CD4-positive, alpha-beta T cell (primary cell): ENCODE measurements at places on chromosomes 7 and 10.
A peak's percentile ranks its signal among the peaks of the same experiment; 100 is the strongest.

DNA sequence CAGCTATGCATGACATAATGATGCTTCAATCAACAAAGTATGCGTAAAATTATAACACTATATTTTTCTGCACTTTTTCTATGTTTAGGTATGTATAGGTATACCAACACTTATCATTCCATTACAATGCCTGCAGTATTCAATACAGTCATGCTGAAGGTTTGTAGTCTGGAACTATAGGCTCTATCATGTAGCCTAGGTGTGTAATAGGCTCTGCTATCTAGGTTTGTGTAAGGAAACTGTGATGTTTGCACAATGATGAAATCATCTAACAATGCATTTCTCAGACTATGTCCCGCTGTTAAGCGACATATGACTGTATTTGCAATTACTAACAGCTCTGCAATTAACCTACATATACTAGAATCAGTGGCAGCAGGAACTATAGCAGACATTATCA lies 1447.5 kb downstream of the GATA3 start:
- H3K27me3 ChIP-seq = peaks cover 3% of the 10 kb centered on the region
- no peak for DNase-seq
- no peak overlapping the region for H3K27ac ChIP-seq
- H3K4me1 ChIP-seq = no peaks in the 10 kb centered on the region

- peak overlapping the region; percentile 33 for H3K4me3 ChIP-seq
- DNase-seq = no peak
- H3K27ac ChIP-seq = no peak overlapping the region
- H3K4me1 ChIP-seq = peaks cover 20% of the 10 kb centered on the region
- no peaks in the 10 kb centered on the region for H3K36me3 ChIP-seq
Observed at GRCh38 chr7:140640060-140640637, 464 bp downstream of the DENND2A start.

- no peak overlapping the region for H3K27ac ChIP-seq
- no peaks in the 10 kb centered on the region for H3K36me3 ChIP-seq
- DNase-seq = no peak
- no peak overlapping the region for H3K4me3 ChIP-seq
- H3K27me3 ChIP-seq = no peaks in the 10 kb centered on the region
- no peaks in the 10 kb centered on the region for H3K4me1 ChIP-seq
Observed at GRCh38 chr7:103888603-103889153, 100.8 kb downstream of the RELN start.

DNA sequence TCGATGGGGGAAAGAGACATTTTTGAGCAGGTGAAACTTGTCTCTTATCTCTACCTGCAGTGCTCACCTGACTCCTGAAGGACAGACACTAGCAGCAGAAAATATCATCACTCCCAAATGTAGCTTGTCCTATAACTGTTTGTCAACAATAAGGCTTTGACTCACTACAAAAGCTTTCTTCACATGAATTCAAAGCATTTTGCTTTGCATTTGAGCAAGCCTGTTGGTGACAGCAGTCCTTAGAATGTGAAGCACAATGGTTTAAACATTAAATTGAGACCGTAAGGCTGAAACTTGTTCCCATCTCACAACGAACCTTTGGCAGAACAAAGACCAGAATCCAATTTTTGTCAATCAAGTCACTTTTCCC lies 30.6 kb upstream of the ZNRF2 start:
- H3K27me3 ChIP-seq = no peaks in the 10 kb centered on the region
- H3K4me1 ChIP-seq = peaks cover 12% of the 10 kb centered on the region
- no peak for DNase-seq
- no peaks in the 10 kb centered on the region for H3K36me3 ChIP-seq

DNA sequence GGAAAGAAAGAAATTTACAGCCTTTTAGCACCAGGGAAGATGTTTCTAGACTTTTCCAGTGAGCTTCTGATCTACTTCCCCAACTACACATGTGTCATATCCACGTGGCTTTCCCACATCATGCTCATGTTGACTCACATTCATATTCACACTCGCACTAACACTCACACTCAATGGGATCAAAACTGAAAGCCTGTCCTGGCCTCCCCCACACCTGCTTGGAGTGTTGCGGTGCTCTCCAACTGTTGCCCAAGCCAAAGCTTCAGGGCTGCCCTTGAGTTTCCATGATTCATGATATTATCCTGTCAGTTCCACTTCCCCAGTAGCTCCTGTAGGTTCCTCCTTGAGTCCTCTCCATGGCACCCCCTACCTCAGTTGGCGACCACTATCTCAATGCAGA lies 444.4 kb downstream of the GATA3 start:
- H3K4me1 ChIP-seq = no peaks in the 10 kb centered on the region
- H3K27ac ChIP-seq = no peak overlapping the region
- H3K36me3 ChIP-seq = no peaks in the 10 kb centered on the region
- no peak overlapping the region for H3K4me3 ChIP-seq
- peaks cover 3% of the 10 kb centered on the region for H3K27me3 ChIP-seq

DNA sequence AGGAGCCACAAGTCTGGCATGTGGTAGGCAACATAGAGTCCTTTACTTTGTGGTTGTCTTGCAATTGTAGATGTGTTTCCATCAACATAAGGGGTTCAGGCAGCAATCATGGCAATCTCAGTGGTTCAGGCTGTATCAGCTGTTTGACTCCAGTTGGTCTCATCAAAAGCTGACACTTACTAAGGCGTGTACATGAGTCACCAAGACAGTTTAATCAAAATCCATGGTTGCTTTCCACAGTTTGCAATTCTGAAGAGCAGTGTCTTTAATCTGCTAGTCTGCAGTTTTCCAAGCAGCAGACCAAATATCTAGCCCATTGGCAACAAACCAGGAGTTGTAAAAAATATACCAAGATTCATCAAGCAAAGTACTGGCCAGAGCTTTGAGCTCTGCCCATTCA lies 210.2 kb downstream of the MDFIC start:
- H3K4me3 ChIP-seq = no peak overlapping the region
- H3K27ac ChIP-seq = no peak overlapping the region
- no peak for DNase-seq
- H3K4me1 ChIP-seq = peaks cover 11% of the 10 kb centered on the region

- DNase-seq = no peak
- H3K27ac ChIP-seq = no peak overlapping the region
- H3K4me1 ChIP-seq = no peaks in the 10 kb centered on the region
- no peak overlapping the region for H3K4me3 ChIP-seq
- H3K36me3 ChIP-seq = no peaks in the 10 kb centered on the region
Observed at GRCh38 chr10:96097865-96098264, 32.2 kb upstream of the ZNF518A start.

- no peaks in the 10 kb centered on the region for H3K27me3 ChIP-seq
- H3K4me1 ChIP-seq = no peaks in the 10 kb centered on the region
- DNase-seq = no peak
- no peaks in the 10 kb centered on the region for H3K36me3 ChIP-seq
Observed at GRCh38 chr10:76879116-76879913, 758.3 kb downstream of the KCNMA1 start.

DNA sequence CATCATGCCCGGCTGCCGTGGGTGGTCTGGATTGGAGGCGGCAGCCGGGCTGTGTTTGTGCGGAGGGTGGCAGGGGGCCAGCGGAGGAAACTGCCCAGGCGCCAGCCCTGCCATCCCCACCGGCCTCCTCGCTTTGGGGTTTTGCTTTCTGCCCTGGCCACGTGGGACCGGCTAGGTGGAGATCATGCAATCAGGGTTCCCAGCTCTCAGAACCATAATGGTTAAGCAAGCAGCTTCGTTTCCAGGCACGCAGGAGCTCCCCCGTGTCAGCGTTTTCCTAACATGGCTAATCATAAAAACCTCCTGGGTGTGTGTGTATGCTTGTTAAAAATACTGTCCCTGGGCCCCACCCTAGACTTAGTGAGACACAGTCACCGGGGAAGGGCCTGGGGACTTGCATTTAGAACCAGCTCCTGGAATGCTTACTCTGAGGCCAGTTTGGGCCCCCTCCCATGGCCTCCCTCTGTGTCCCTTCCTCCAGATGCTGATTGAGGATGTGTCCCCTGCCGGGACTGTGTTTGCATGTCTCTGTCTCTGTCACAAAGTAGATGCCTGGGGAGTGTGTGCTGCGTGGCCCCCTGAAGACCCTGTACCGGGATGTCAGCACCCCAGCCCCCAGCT lies 119.3 kb downstream of the CUX1 start:
- no peak for DNase-seq
- H3K4me3 ChIP-seq = no peak overlapping the region
- no peak overlapping the region for H3K27ac ChIP-seq
- H3K36me3 ChIP-seq = no peaks in the 10 kb centered on the region

- no peaks in the 10 kb centered on the region for H3K36me3 ChIP-seq
- no peak overlapping the region for H3K4me3 ChIP-seq
- H3K27me3 ChIP-seq = no peaks in the 10 kb centered on the region
- DNase-seq = no peak
Observed at GRCh38 chr10:73623056-73623455, 18.2 kb downstream of the MYOZ1 start.

DNA sequence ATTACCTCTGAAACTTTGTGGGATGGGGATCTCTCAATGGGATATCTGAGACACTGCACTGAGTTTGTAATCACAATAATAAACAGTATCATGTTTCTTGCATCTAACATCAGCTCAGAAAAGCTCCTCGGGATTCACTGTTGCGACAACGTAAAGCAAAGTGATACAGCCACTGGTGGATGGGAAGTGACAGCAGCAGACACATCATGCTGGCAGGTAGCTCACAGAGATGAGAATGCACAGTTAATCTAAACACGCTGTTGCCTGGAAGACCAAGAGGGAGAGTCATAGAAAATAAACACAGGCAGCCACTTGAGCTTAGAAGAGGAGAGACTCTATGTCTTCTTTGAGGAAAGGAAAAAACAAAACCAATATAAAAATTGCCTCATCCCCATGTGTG lies 513.8 kb downstream of the MAGI2 start:
- DNase-seq = no peak
- no peak overlapping the region for H3K27ac ChIP-seq
- no peak overlapping the region for H3K4me3 ChIP-seq
- no peaks in the 10 kb centered on the region for H3K36me3 ChIP-seq
- no peaks in the 10 kb centered on the region for H3K4me1 ChIP-seq

DNA sequence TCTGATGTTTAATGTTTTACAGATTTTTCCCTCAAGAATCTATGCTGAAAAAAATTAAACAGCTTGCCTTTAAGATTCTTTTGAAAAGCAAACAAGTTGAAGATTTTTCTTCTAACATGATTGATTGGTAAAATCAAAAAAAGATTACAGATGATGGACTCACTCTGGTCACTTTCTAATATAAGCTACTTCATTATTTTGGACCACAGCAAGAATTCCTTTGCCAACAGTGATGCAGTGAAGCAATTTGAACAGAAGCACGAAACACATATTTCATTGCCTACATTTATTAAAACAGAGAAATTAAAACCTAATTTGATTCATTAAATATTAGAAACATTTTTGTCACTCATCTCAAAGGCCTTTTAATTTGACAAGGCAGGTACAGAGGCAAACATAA lies 82.1 kb upstream of the SGCE start:
- no peaks in the 10 kb centered on the region for H3K27me3 ChIP-seq
- DNase-seq = no peak

- H3K27me3 ChIP-seq = no peaks in the 10 kb centered on the region
- H3K36me3 ChIP-seq = no peaks in the 10 kb centered on the region
- H3K27ac ChIP-seq = no peak overlapping the region
- no peak for DNase-seq
- H3K4me1 ChIP-seq = no peaks in the 10 kb centered on the region
Observed at GRCh38 chr10:14695847-14696480, 78.7 kb downstream of the FAM107B start.

- no peak overlapping the region for H3K27ac ChIP-seq
- H3K27me3 ChIP-seq = no peaks in the 10 kb centered on the region
- H3K4me1 ChIP-seq = no peaks in the 10 kb centered on the region
- H3K36me3 ChIP-seq = no peaks in the 10 kb centered on the region
- DNase-seq = no peak
- H3K4me3 ChIP-seq = no peak overlapping the region
Observed at GRCh38 chr7:69749994-69750393, 151.7 kb downstream of the AUTS2 start.
